ENCODE measurements at places on chromosomes 2 and 18.

GRCh38 chr2:13006829-13007717 lies 290.3 kb downstream of the TRIB2 start:
- DNase-seq: peak; percentile 53

DNA sequence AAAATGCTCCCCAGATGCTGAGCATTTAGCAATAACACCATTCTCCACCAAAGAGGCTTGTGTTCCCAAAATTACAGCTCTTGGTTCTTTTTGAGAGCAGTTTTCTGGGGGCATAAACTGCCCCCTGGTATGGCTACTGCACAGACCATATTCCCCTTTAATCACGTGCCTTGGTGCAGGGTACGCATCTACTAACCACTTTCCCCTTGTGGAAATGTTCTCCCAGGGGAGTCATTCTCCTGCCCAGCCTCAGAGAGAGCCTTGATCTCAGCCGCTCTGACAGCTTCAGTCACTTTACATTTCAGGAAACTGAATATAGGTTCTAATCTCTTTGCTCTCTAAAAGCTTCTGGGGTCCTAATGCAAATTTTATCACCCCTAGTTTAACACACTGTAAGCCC lies 44.7 kb upstream of the EML6 start:
- DNase-seq: no peak

GRCh38 chr2:165357758-165358157 lies 111.7 kb upstream of the CSRNP3 start:
- no peak for DNase-seq

DNA sequence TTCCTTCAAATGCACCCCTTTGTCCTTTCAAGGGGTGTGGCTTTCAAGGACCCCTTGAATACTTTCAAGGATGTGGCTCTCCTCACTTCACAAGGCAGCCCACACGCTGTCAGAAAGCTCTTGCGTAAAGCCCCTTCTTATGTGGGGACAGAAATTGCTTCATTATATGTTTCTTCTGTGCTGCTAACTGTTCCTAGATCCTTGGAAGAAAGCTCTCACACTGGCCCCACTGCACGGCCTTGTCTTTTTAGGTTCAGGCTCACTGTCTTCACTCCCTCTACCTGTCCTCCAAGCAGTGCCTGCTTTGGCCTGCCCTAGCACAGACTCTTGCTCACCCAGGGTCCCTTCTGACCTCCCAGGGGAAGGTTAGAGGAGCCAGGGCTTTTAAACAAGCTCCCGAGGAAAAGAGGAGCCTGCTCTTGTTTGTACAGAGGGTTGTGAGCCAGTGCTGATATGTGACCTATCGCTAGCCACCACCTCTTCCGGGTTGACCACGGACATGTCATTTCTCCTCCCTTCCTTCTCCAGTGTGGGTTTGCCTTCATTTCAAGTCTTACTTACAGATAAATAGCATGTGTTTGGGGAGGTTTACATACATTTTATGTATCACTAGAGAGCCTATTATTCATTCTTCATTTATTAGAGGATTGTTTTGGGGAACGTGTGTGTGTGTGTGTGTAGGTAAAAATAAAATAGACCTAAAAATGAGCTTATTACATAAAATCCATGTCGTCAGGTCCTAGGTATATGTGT lies 94.7 kb downstream of the RTN4 start:
- no peak for DNase-seq

GRCh38 chr18:12782521-12782920 lies 79.7 kb downstream of the PSMG2 start:
- no peak for DNase-seq

DNA sequence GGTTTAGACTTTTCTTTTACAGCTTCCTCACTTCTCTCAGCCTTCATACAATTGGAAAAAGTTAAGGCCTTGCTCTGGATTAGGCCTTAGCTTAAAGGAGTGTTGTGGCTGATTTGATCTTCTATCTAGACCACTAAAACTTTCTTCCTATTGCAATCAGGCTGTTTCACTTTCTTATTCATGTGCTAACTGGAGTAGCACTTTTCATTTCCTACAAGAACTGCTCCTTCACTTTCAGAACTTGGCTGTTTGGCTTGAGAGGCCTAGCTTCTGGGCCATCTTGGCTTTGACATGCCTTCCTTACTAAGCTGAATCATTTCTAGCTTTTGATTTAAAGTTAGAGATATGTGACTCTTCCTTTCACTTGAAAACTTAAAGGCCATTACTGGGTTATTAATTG lies 114.3 kb downstream of the ARHGEF4 start:
- DNase-seq: no peak

GRCh38 chr2:26008851-26009566 lies 24.9 kb upstream of the RAB10 start:
- DNase-seq: peak; percentile 22

GRCh38 chr18:48997985-48998831 lies 47.4 kb upstream of the SMAD7 start:
- peak; percentile 33 for DNase-seq

DNA sequence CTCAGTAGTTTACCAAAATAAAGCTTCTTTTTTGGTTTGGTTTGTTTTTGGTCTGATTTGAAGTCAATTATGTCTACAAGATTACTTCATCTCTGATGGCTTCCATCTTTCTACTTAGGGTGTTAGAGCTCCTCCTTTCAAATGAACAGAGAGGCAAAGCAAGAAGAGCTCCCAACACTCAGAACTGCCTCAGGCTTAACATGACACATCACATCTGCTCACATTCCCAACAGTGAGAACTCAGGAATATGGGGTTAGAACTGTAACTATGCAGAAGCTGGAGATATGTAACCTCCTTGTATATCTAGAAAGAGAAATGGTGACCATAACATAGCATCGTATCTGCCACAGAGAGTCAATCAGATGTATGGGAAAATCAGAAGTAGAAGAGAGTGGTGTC lies 11.4 kb upstream of the LRATD1 start:
- no peak for DNase-seq

DNA sequence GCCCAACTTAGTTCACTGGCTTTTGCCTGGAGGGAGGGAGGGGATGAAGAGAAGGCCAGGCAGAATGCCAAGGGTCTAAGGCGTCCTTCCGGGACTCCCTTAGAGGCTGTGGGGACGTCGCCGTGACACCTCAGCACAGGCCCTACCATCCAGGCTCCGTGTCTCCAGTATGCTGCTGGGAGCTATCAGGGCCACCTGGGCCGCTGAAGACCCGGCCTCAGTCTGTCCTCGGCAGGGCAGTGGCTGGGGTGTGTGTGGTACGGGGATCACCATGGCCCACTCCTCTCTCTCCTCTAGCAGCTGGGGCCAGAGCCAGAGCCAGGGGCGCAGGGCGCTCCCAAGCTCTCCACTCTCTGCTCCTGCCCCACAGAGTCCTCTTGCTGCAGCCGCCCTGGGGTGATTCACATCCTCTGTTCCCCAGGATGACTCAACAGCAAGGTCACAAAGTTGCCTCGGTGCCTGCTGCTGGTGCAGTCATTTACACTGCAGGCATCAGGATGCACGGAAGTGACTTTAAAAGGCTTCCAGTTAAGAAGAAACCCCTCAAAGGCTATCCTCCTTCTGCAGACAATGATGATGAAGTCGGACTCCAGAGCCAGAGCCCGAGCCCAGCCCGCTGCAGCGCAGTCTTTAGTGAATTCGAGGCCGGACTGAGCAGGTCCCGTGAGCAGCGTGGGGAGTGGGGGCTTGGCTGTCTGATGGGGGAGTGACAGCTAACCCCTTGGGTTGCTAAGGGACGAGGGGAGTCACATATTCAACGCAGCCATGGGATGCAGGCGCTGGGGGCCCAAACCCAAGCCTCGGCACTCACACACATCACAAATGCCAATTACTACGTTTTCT lies 31.9 kb downstream of the SNORC start:
- DNase-seq: no peak

- no peak for DNase-seq
These were observed 61.9 kb upstream of the PSMD14 start for GRCh38 chr2:161246281-161246680.

DNA sequence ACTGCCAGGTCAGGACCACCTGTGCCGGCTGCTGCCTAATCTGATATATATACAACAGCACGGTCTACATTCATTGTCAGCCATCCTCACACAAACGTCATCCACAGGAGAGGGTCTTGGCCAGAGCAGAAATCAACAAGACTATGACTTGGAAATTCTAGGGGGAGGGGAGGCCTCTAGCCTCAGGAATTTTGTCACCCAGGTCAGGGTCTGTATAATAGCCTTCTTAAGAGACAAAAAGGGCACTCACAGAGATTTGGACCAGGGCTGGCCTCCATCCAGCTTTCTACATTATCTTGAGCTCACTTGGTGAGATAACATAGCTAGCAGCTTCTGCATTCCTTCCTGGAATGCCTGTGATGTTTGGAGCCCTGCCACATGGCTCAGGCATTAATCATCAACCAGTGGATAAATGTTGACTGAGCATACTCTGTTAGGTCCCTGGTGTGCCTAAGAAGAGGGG lies 50.4 kb upstream of the CTIF start:
- DNase-seq: no peak

DNA sequence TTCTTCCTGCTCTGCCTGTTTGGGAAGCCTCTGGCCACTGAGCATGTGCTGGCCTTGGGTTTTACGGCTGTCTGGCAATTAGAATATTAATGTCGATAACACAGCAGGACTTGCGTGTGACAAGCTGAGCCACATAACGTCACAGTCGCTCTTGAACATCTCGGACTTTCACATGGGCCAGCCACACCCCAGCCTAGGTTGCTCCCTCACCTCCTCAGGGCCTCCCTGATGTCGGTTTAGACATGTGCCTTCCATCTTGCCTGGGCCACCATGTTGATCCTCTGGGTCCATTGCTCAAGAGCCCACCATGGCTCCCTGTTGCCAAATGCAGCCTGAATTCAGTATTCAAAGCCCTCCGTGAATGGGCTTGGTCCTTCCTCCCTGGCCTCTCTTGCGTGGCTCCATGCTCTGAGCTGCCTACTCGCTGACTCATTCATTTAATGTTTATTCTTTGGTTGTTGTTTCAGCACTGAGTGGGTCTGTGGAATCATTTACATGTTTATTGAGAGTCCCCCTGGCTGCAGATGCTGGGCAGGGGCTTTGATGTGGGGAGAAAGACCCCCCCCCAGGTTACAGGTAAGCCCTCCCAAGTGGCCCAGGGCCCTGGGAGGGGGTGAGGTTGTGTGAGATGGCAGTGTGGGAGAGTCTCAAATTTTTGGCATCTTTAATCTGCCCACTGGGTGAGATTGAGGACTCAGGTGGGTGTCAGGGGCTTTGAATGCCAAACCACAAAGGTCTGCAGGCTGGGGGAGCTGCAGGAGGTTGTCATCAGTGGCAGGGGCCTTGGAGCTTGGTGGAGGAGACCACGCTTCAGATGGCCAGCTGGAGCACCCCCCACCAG lies 62.0 kb downstream of the ODC1 start:
- DNase-seq: no peak

- no peak for DNase-seq
These were observed 538.7 kb downstream of the TRIB2 start for GRCh38 chr2:13255485-13255884.

GRCh38 chr2:168698969-168699368 lies 103.5 kb upstream of the NOSTRIN start:
- no peak for DNase-seq

Measured in CD4-positive, alpha-beta T cell treated with Interleukin-1 beta for 1 hour (primary cell).